ENCODE measurements at places on chromosomes 5 and 9. TPM values are rescaled to one million over a fixed set of nuclear protein-coding genes. Genes with fewer than 3 reads are reported as not detected.
A peak's percentile ranks its signal among the peaks of the same experiment; 100 is the strongest.

DNA sequence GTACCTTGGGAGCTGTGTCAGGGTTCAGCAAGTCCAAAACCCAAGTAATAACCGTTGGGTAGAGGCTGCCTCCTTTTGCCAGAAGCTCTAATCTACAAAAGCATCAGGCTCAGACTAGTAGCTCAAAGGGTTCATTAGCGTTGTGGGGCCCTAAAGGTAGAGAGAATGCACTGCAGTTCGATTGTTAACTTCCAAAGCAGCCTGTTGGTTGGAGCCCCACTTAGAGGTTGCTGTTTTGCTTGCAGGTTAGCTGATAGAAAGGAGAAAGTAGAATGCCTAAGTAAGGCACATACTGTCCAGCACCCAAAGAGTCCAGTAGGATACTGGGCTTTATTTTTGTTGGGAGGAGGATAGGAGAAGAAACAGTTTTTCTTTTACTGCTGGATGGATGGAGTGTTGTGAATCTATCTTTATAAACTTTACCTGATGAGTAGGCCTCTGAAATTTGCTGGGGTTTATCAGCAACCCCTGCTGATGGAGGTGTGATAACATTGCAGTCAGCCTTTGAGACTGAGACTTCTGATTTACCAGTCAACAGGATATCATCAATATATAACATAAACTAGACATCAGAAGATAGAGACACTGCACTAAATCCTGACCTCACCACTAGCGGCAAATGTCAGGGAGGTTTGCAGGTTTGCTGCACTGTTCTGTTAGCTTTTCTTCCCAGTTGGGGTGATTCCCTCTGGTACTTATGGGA is 34.8 kb downstream of the ZNF131 start:
- DNase-seq: no peak

- DNase-seq: peak; percentile 44
These were observed 193.6 kb downstream of the HSPA4 start for GRCh38 chr5:133245191-133246052.

- DNase-seq: no peak
These were observed 13.7 kb downstream of the ERMP1 start for GRCh38 chr9:5819174-5819573.

- DNase-seq: no peak
These were observed 20.7 kb downstream of the FBXW5 start for GRCh38 chr9:136923881-136924280.

FBP1 gene
- 2.2 TPM for total RNA-seq

DAB2IP gene
- total RNA-seq: 53.6 TPM

HAVCR1 gene
- not detected for total RNA-seq

DNA sequence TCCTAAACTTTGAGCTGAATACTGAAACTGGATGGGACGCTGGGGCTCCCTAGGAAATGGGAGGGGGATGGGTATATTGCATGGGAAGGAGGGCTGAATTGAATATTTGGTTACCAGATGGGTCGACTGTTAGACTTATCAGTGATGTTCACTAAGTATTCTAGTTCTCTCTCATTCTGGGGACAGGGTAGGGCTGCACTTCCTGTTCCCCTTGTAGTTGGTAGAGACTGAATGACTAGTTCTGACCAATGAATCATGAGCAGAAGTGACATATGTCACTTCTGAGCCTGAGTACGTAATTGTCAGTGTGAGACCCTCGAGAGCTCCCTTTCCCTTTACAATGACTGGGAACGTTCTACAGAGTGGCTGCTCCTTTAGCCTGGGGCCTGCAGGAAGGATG is 55.5 kb upstream of the DMRT1 start:
- DNase-seq: no peak

DNA sequence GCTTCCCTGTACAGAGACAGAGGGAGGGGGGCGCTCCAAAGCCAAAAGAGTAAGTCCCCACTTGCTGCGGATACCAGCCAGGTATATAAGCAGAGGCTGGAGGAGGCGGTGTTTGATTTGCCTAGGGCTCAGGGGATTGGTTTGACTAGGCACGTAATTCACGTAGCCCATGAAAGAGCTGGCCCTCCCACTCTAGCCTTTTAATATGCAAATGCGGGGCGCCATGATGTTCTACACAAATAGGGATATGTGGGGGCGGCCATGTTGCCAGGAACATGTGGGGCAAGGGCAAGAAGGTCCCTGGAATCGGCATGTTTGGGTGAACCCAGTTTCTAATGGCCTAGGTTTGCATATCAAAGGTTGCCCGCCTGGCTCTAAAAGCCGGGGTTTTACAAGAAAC is 3.3 kb upstream of the PRLR start:
- no peak for DNase-seq

DNA sequence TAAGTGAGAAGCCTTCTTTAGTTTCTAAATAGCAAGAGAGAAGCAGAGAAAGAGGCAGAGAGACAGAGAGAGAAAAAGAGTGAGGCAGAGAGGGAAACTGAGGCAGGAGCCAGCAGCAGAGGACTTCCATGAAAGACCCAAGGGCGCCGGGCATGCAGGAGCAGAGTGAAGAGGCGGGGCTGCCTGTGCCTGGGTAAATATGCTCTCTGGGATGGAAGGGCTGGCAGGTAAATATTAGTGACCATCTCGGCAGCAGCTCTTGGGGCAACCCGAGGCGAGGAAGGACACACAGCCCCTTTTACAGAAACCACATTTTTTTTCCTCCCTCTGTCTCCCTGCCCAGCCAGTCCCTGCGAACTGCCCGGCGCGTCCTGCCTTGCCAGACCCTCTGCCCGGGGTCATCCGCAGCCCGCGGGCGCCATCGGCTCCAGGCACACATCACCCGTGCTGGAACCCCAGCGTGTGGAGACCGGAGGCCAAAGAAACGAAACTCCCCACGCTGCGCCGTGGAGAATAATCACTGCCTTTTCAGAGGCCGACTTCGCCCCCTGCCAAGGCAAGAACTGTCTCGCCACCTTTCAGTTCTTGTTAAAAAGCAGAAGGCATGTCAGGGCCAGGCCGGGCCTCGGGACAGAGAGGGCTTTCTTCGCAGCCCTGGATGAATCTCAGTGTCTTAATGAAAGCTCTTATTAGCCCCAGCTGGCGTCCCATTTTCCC is 61.3 kb downstream of the BOD1 start:
- DNase-seq: no peak

- peak; percentile 20 for DNase-seq
These were observed 104.2 kb upstream of the IER5L start for GRCh38 chr9:129282272-129282671.

SPATA31E1 gene
- total RNA-seq: not detected

- DNase-seq: no peak
These were observed 50.0 kb upstream of the GOLPH3 start for GRCh38 chr5:32223972-32224609.

GRCh38 chr9:105854783-105855724 is 160.7 kb downstream of the TMEM38B start:
- no peak for DNase-seq

DNA sequence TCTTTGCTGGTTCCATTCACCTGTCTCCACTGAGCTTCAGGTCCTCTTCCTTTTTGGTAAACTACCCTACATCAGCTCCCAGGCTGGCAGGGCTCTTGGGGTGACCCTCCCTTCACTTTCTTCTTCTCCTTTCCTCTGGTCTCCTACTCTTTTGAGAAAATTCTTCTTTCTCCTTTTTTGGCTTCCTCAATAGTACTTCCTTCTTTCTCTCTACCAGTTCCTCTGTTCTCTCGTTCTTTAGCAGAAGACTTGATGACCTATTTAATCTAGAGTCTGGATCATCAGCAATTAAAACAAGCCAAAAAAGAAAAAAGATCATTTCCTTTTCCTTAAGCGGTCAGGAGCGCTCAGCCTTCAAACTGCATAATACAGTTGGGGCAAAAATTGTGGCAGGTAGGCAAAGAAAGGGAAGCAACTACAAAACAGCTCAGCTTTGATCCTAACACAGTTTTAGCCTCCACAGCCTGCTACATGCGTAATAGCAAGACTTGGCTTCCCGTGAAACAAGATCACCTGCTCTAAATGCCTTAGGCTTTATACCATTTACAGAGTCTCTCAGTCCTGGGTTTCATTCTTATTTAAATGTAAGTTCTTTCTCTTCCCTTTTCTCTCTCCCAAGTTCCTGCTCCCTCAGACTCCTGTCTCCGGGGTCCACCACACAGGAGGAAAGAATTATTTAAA is 14.0 kb upstream of the GSN start:
- DNase-seq: no peak

DNA sequence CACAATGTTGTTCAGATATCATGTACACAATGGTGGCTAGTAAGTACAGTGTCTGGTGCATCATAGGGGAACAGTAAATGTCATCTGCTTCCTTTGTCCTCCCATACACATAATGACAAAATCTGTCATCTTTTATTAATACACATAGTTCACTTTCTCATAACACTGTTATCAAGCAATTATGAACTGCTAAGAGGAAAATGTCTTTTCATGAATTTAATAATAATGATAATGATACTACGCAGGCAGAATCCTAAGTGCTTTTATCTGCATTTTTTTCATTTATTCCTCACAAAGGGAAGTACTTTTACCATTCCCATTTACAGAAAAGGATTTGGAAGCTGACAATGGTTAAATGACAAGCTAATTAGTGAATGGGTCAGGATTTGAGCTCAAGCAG is 35.7 kb downstream of the DPYSL3 start:
- DNase-seq: no peak

NR2F1 gene
- total RNA-seq: 23.9 TPM

DNA sequence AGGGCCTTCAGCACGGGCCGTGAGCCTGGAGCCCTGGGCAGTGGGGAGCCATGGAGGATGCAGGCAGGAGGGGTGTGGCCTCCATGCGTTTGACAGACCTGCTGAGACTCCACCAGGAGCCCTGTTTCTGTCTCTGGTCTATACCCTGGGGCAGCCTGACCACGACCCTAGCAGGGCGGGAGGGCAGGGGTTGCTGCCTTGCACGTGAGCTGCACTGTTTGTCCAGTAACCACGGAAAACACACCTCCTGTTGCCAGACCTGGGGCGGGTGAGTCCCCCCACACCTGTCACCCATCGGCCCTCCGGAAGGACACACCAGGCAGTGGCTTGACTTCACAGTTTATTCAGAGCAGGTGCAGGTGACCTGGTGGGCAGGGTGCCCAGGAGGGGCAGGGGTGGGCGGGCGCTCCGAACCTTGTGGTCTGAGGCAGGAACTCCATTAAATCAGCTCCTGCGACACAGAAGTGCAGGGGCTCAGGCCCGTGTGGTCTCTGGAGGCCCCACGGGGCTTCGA is 3.9 kb downstream of the LCN8 start:
- no peak for DNase-seq

DMRT2 gene
- total RNA-seq: not detected

PRRX2 gene
- 0.32 TPM for total RNA-seq

GFRA3 gene
- not detected for total RNA-seq

GRCh38 chr9:3012245-3012644 is 168.3 kb upstream of the PUM3 start:
- DNase-seq: no peak

ITGA2 gene
- total RNA-seq: 53.2 TPM

UCK1 gene
- total RNA-seq: 24.1 TPM

DNA sequence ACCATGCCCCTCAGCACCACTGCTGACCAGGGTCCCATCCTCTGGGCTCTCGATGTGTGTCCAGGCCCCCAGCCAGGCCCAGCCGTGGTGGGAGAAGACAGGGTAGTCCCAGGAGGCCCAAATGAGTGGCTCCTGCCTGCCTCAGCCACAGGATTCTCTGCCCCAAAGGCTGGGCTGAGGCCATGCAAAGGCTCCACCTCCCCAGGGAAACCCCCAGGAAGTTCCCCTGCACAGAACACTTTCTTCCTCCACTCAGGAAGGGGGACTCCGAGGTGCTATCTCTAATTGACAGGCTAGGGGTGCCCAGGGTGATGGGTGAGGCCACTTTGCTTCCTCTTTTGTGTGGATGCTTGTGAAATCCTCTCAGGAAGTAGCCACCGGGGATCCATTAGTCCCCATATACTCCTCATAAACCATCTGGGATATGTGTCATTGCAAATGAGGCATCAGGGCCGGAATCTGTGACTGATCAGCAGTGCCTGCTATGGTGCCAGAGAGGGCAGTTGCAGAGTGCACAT is 23.1 kb upstream of the TDRD7 start:
- DNase-seq: no peak

GRCh38 chr5:88727705-88728313 is 155.2 kb downstream of the MEF2C start:
- peak; percentile 37 for DNase-seq

GRCh38 chr5:32136342-32136741 is 37.8 kb downstream of the GOLPH3 start:
- DNase-seq: no peak

PTPN3 gene
- total RNA-seq: not detected

GRCh38 chr9:26437056-26437711 is 455.4 kb downstream of the CAAP1 start:
- DNase-seq: no peak

DNA sequence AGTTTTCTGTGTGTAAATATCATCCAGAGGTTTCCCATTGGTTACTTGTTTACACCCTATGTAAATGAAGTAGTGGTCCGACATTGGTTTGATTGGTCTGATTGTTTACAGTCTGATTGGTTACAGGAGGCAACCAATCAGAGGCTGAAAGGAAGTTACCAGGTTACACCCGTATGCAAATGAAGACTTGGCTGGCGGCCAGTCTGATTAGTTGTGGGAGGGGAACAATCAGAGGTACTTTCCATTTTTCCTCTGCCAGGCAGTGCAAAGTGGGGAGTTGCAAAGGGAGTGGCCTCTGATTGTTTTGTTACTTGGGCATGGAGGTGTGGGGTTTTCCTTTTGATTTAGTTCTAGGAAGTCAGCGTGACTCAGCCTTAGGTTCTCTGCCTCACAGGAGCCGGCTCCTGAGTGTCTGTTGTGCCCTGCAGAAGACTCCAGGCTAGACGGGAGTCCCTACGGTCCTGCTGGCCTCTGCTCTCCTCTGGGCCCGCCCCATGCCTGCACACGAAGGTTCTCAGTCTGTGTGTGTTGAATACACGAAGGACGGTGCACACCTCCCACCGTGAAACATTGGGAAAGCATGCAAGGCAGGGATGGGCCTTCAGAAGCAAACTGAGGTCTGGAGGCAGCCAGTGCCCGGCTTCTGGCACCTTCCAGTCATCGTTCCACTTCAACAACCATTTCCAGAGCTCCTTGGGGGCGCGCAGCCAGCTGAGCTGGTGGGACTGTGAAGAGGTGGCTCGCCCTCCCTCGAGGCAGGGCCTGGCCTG is 42.9 kb downstream of the OLFM1 start:
- DNase-seq: no peak

DNA sequence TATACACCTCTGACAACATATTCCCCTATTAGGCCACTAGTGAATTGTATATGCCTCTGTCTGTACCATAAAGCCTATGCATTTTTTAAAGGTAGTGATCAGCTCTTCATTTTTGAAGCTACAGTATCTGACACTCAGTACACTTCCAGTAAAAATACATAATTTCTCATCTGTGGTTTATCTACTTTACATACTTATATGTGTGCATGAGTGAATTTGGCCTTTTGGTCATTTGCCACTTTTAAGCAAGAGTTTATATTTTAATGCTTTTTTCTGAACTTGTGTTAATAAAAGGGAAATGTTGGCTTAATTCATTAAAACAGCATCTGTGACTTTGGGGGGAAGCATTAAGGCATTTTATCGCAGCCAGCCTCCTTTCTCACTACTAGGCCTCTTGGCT is 47.8 kb downstream of the ST8SIA4 start:
- no peak for DNase-seq

- DNase-seq: peak; percentile 82
These were observed 464.5 kb upstream of the RGMB start for GRCh38 chr5:98308960-98309359.

LHX3 gene
- not detected for total RNA-seq

TLR4 gene
- total RNA-seq: 38.6 TPM

Data from endothelial cell of umbilical vein (primary cell).